Type B pancreatic cell (in vitro differentiated cells): ENCODE measurements at places on chromosomes 5 and 9.

DNA sequence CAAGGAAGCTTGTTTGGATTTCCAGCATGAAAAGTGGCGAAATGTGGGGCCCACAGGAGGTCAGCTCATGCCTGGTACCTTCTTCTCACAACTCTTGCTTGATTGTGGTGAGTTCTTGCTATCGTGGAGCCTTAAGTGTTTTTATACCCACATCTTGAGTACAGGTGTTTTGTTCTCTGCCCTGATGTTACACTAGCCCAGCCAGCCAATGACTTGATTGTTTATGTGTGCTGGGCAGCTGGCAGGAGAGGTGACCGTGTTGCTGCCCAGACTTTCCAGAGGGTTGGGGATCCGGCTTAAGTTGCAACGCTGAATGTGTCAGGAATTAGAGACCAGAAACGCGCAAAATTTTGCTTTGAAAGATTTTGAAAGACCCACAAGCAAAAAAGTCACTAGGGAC is 24.0 kb upstream of the TPPP start:
- H3K4me1 ChIP-seq: no peaks in the 10 kb centered on the region
- H3K27ac ChIP-seq: no peak overlapping the region
- H3K36me3 ChIP-seq: no peaks in the 10 kb centered on the region
- no peak for DNase-seq

- no peak overlapping the region for H3K4me3 ChIP-seq
- no peaks in the 10 kb centered on the region for H3K36me3 ChIP-seq
- no peaks in the 10 kb centered on the region for H3K4me1 ChIP-seq
- no peak overlapping the region for H3K27ac ChIP-seq
- no peak for DNase-seq
- H3K27me3 ChIP-seq: no peaks in the 10 kb centered on the region
Observed at GRCh38 chr9:135770203-135770535, 68.2 kb downstream of the KCNT1 start.

- no peak overlapping the region for H3K4me3 ChIP-seq
- H3K36me3 ChIP-seq: no peaks in the 10 kb centered on the region
- H3K27ac ChIP-seq: no peak overlapping the region
- H3K27me3 ChIP-seq: no peaks in the 10 kb centered on the region
Observed at GRCh38 chr9:109468927-109469326, 29.2 kb downstream of the PTPN3 start.

- peak overlapping the region; percentile 31 for H3K4me3 ChIP-seq
- H3K27me3 ChIP-seq: no peaks in the 10 kb centered on the region
- DNase-seq: no peak
Observed at GRCh38 chr9:84338792-84339191, 1.8 kb downstream of the SLC28A3 start.

DNA sequence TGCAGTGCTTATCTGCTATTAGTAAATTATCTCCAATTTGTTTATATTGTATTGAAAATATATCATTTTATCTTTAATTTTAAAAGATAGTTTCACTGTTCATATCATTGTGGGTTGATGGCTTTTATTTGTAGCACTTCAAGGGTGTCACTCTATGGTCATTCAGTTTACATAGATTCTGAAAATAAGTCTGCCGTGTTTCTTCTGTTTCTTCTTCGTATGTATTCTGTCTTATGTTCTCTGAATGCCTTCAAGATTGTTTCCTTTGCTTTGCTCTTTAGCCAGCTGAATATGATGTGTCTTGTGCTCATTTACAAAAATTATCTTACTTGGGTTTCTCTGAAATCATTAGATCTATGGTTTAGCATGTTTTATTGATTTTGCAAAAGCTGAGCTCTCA is 359.9 kb downstream of the CYLC2 start:
- no peak overlapping the region for H3K4me3 ChIP-seq
- H3K4me1 ChIP-seq: no peaks in the 10 kb centered on the region
- no peaks in the 10 kb centered on the region for H3K27me3 ChIP-seq
- H3K27ac ChIP-seq: no peak overlapping the region
- no peaks in the 10 kb centered on the region for H3K36me3 ChIP-seq
- no peak for DNase-seq
